Nucleus accumbens (tissue), 56 donors: ENCODE measurements at places on chromosomes 13 and 19.

DNA sequence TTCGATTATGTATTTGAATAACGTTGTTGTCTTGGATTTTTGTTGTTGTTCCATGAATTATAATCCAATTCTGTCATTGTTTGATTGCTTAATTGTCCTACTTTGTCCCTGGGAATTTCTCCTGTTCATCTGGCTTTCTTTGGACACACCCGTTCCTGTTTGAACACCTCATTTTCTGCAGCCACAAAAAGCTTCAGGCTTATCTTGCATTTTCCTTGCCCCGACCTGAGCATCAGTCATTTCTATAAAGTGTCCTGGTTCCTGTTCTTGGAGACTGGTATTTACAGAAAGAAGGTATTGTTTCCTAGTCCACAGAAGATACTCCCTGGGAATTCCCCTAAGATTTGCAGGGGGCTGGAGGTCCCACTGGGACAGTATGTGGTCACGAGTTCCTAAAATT is 731.8 kb upstream of the ARGLU1 start:
- DNase-seq: no peak

GRCh38 chr13:44300895-44301638 is 72.6 kb upstream of the SERP2 start:
- no peak for DNase-seq

DNA sequence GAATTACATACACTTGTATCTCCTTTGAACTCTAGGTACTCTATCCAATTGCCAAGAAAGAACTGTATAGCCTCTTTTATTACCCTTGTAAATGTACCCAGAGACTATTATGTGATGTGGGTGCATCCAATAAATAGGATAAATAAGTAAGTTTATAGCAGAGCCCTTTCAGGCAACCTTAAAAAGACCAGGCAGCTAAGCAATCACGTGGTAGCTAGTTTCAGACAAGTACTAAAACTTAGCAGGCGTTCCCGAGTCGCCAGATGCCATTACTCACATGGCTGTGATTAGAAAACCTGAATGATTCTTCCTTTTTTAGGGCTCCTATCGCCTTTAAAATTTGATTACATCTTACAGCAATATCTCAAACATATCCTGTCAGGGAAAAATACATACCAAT is 1303.0 kb downstream of the EFNB2 start:
- DNase-seq: no peak

DNA sequence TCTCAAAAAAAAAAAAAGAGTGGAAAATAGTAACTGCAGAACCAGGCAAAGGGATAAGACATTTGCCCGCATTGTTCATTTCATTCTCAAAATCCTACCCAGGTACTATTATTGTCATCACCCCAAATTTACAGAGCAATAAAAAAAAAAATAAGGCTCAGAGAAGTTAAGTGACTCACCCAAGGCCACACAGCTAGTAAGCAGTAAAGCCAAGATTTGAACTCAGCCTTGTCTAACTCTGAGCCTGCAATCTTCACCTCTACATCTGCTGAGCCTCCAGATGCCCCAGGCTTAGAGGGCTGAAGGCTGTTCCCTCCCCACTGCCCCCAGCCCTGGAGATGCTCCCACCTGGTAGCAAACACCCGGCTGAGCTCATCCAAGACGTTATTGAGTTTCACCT is 61.0 kb downstream of the UNC13A start:
- DNase-seq: no peak

DNA sequence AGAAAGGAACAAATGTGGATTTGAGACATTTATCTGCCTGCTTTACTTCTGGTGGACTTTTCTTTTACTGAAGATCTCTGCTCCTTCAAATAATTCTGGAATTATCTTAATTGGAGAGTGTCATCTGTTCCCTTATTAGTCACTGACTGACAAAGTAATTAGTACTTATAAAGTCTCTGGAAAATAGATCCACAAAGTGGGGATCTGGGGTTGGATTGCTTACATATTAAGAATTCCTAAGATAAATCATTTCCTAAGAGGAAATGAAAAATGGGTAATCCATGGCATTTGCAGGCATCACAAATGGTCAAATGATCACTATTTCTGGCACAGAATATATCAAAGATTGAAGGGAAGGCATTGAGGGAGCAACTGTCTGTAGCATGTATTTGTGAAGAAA is 137.4 kb upstream of the SLITRK5 start:
- no peak for DNase-seq

GRCh38 chr13:25699600-25699999 is 327.8 kb downstream of the ATP8A2 start:
- no peak for DNase-seq

DNA sequence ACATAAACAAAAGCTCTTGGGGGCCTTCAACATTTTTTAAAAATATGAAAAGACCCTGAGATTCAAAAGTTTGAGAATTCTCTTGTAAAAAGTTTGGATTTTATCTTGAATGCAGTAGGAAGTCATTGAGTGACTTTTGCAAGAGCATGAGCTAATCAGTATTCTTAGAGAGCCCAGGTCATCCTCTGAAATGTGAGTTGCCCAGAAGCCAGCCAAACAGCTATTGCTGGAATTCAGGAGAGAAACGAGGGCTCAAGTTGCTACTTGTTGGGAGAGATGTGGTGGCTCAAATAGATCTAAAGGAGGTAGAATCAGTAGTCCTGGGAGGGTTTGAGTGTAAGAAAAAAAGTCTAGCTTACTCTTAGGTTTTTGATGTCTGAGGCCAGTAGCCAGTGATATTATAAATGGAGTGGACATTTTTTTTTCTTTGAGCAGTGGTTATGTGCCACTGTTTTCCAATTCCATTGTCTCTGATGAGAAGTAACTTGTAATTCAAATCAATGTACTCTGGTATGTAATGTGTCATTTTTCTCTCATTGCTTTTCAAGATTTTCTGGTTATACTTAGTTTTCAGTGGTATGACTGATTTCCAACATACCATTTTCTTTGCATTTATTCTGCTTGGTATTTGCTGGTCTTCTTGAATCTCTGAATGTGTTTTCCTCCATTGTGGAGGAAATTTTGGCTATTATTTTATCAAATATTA is 30.7 kb downstream of the LMO7 start:
- no peak for DNase-seq

GRCh38 chr13:38921081-38921480 is 69.5 kb downstream of the STOML3 start:
- DNase-seq: no peak

DNA sequence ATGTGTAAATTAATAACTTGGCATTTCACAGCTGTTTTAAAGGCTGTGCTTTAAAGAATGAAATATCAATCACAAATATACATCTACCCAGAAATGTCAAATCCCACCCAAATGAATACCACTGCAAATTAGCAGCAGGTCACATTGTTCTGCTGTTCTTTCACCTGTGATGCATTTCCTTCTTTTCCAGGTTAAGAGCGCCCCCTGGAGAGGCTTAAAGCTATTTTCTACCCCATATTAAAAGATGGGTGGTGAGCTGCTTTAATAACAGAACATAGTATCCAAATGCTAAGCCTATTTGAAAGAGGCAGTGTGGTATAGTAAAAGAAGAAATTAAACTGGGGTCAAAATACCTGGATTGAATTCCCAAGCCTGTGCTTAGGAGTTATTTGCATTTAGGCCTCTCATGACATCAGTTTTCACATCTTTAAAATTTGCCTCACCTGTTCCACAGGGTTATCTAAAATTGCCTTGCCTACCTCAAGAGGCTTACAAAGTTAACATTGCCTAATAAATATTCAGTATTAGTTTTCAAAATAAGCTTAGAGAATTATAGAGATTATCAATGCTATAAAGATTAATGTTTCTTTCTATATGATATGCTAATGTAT is 396.9 kb upstream of the SLITRK5 start:
- DNase-seq: no peak

- no peak for DNase-seq
Observed at GRCh38 chr19:50928831-50929230, 17.6 kb upstream of the KLK4 start.

DNA sequence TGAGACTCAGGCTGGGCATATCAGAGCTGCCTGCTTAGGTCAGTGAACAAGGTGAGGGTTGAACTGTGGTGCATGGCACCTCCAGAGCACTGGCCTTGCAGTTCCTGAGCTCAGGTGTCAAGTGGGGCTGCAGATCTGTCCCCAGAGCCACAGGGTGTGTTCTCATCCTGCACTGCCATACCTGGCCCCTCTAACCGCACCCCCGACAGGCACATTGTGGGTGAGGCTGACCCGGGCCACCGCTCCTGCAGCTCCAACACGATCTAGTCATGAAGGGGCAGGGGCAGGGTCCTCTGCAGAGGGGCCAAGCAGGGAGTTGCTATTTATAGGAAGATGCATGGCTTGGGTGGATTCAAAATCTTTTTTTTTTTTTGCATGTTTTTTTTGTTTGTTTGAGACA is 16.7 kb upstream of the CRTC1 start:
- no peak for DNase-seq

DNA sequence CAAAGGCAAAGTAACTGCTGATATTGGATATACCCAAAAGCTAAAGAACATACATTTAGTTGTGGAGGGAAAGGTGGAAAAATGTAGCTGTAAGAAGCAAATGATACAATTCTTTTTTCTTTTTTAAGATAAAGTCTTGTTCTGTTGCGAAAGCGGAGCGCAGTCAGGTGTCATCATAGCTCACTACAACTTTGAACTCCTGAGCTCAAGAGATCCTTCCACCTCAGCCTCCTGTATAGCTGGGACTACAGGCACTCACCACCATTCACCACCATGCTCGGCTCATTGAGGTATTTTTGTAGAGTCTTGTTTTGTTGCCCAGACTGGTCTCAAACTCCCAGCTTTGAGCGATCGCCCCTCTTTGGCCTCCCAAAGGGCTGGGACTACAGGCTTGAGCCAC is 38.0 kb downstream of the TBC1D4 start:
- no peak for DNase-seq

GRCh38 chr13:20424949-20425348 is 100.7 kb downstream of the CRYL1 start:
- DNase-seq: no peak

GRCh38 chr13:25660996-25661395 is 289.2 kb downstream of the ATP8A2 start:
- no peak for DNase-seq

- DNase-seq: no peak
Observed at GRCh38 chr13:44516771-44517170, 59.4 kb downstream of the TSC22D1 start.

GRCh38 chr13:30119476-30119875 is 187.9 kb downstream of the KATNAL1 start:
- DNase-seq: no peak

GRCh38 chr19:33772102-33772857 is 24.4 kb upstream of the KCTD15 start:
- DNase-seq: no peak

DNA sequence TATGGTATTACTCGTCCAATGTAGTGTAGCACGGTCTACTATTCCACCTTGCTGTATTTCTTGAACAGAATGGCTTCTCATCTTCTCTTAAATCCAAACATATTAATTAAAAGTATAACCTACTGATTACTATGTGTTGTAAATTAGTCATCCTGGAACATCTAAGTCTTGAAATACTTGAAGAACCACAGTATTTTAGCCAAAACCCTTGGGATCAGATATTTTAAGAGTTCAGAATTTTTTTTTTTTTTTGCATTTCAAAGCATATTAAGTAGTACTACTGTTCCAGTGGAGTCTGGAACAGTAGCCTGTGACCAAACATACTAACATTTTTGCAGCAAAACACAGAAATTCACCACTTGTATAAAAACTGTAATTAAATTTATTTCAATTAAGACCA is 30.1 kb downstream of the ZC3H13 start:
- DNase-seq: no peak

DNA sequence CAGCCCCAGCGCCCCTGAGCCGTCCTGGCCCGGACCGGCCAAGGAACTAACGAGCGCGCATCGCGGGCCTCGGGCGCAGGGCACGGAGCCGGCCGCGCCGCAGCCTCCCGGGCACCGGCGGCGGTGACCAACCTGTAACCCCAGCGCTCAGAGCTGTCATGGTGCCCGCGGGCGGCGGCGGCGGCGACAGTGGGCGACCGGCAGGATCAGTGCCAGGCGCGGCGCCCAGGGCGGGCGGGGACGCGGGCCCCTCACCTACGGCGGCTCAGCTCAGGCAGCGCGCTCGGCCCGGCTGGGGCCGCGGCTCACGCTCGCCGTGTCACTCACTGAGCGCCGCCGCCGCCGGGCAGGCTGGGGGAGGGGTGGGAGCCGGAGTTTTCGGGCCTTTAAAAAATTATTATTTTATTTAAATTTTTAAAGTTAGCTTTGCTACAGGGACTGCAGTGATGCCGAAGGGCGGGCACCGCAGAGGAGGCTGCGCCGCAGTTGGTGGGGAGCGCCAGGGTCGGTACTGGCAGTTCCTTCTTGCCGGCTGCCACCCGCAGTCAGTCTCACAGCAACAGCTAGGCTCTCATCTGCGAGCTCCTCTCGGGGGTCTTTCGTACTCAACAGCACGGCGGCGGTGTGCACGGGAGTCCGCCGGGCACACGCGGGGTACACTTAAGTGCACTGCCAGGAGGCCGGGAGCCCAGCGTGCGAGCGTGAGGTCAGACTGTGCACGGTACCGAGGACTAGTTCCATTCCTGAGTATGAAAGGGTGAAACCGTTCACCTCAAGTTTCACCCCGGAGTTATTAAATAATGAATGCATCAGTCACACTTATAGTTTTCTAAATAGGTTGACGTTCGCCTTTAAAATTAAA is at the start of gene NALCN:
TSS of gene NALCN (minus strand) at position 328 of the 862 bp plus-strand sequence. CDS start 17,382 bp downstream, outside the sequence.
- peak; percentile 71 for DNase-seq

DNA sequence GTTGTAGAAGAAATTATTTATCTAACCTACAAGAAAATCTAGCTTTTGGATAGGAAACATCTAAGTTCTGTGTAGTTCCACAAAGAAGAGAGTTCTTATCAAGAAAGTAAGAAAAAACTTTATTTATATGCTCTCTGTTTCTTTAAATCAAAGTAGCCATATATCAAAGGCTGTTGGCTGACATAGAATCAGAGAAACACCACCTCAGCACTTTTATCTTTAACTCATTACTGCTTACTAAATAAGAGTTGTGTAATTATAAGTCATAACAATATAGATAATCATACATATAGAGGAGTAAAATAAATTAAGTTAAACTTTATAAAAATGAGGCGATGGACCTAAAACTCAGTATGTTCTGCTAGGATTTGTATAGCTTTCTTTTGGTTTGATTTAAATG is 570.6 kb downstream of the PCDH17 start:
- DNase-seq: no peak

- DNase-seq: no peak
Observed at GRCh38 chr19:5993648-5994358, 15.9 kb upstream of the RANBP3 start.

DNA sequence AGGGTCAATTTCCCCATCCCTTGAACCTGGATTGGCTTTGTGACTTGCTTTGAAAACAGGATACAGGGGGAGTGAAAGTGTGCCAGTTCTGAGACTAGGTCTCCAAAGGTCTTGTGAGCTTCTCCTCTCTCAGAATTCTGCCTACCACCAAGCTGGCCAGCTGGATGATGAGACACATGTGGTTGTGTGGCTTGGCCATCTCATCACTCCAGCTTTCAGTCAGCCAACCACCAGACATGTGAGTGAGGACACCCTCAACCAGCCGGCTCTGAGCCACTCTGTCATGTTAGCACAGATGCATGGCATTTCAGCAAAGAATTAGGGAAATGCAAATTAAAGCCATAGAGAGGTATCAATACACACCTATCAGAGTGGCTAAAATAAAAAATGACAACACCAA is 29.5 kb downstream of the ENOX1 start:
- no peak for DNase-seq
